Lower leg skin (tissue), 4 donors: ENCODE measurements at places on chromosomes 4 and X.

DNA sequence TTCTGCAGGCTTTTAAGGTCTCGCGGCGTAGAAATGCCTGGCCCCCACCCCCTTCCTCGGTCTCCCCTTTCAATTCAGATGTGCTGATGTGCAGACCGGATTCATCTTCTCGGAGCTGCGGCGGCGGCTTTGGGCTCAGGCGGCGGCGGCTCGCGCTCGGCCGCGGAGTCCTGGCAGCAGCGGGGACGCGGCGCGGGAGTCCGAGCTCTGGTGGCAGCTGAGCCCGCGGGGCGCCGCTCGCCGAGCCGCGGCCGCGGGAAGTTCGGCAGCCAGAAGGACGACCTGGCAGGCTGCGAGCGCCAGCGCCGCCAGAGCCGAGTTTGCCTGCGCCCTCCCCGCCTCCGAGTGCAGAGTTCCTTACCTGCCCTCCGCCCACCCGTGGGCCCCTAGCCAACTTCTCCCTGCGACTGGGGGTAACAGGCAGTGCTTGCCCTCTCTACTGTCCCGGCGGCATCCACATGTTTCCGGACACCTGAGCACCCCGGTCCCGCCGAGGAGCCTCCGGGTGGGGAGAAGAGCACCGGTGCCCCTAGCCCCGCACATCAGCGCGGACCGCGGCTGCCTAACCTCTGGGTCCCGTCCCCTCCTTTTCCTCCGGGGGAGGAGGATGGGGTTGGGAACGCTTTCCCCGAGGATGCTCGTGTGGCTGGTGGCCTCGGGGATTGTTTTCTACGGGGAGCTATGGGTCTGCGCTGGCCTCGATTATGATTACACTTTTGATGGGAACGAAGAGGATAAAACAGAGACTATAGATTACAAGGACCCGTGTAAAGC lies 448 bp downstream of the TLL1 start:
- DNase-seq, result peak; percentile 86

DNA sequence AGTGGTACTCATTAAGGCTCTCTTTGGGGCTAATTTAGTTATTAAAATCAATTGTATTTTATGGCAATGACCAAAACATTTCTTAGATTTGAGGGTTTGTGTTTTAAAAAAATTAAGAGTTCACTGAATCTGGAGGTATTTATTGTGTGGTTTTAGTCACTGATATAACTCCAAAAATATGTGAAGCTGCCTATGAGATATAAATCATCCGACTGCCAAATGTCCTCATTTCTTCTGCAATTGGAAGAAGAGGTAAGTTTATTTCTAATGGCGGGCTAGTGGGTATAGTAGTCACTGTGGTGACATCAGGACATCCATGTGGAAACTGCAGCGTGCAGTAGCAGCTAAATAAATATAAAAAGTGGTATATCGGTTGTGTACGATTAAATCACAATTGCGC lies 205.5 kb downstream of the MID1 start:
- no peak for DNase-seq

- DNase-seq, result peak; percentile 93
Measured at GRCh38 chrX:40105835-40106675, 8.3 kb upstream of the BCOR start.

- no peak for DNase-seq
Measured at GRCh38 chrX:140687706-140688105, 21.9 kb upstream of the LINC00632 start.

GRCh38 chr4:90689739-90690138 lies 562.5 kb downstream of the CCSER1 start:
- DNase-seq, result no peak

DNA sequence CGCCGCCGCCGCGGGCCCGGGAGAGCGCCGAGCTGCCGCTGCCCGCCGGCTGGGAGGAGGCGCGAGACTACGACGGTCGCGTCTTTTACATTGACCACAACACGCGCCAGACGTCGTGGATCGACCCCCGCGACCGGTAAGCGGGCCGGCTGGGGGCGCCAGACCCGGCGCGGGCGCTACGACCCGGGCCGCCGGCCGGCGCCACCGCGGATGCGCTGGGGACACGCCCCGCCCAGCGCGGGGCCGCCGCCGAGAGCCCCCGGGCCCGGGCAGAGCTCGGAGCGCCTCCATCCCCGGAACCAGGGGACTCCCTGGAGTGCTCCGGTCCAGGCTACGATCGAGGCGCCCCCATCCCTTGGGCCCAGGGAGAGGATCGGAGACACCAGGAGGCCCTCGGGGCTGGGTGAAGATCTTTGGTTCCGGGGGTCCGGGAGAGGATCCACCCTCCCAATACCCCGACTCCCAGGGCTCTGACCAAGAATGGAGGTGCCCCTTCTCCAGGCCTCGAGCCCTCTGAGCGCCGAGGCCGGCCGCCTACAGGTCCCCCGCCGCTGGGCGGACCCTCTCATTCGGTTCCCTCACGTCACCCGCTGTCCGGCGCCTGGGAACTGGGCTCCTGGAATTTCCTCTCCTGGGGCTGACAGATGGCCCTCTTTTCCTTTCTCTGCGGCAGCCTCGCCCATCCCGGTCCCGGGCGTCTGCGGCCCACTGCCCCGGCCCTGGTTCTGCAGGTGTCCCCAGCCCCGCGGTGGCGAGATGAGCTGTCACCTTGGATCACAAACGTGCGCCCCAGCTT lies 48.8 kb downstream of the CLDN34 start:
- no peak for DNase-seq

GRCh38 chrX:106955004-106955772 lies 35.0 kb downstream of the CLDN2 start:
- DNase-seq, result no peak
